ENCODE measurements at places on chromosomes 12 and 14. TPM values are rescaled to one million over a fixed set of nuclear protein-coding genes. Genes with fewer than 3 reads are reported as not detected.

DNA sequence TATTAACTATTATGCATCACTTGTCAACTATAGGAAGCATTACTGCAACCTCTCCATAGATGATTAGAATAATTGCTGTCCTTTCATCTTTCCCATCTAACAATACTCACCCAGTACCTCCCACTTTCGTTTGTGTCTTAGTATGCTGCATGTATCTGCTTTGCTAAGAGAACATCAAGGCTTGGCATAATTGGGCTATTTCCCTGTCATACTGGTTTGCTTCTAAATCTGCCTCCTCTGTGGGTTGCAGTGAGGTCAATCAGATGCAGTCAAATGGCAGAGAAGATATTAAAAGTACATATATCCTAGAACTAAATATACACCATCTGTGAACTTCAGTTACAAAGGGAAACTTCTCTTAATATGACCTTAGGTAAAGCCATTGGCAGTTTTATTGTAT is 710.8 kb downstream of the DIO2 start:
- no peak for DNase-seq

- DNase-seq, result peak; percentile 36
Measured at GRCh38 chr12:124683152-124684124, 116.0 kb upstream of the NCOR2 start.

DNA sequence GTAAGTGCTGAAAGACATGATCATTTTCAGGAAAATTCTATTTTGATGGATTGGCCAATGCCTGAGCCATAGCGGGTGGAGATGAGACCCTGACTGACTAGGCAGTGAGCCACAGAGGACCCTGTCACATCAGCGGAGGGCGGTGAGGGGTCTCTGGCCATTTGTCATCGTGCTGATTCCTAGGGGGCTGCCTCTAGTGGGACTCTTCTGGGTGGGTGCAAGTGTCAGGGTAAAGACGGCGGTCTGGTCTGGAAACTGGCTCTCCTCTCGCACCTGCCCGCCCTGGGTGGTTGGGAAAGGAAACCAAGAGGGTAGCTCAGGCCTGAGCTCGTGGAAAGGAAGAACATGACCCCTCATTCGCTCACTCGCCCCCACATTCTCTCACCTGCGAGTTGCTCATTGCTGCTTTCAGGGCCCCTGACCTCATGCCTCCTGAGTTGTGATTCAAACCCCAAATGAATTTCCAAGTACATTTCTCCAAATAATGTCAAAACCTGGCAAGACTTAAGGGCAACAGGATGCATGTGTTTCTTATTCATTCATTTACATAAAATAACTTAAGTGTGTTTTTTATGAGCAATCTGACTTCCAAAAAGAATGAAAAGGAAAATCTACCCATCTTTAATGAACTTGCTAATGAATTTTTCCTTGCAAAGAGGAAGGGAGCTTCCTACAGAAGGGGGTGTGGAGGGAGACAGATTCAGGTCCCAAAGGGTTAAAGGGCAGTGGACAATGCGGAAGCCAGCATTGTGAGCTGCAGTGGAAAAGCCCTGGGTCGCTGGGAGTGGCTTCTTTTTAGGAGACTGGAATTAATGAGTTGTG is 12.8 kb downstream of the MEG3 start:
- DNase-seq, result no peak

DNA sequence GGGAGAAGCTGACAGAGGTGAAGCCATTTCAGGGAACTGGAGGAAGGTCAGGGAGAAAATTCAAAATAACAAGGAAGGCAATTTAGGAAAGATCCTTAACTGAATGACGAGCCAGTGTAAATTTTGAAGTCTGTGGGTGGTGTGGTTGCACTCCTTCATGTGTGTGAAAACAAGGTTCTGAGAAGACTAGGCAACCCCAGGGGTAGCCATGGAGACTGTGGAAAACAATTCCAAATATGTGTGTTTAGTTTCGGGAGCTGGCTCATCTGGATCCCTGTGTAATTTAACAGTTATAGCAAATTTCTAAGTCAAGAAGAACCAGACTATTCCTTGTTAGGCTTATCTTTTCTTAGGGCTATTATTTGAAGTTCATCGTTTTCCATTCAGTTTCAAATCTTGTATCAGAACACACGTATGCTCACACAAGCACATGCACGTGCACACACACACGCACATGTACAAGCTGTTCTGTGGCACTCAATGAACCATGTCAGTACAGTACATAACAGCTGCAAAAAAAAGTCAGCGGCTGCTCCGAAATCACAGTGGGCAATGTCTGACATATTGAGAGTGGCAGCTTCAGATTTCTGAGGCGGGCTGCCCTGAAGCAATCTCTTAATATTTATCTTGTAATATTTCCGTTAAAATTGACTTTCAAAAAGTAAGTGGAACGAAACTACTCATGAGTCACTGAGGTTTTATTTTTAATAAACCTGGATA is 411.2 kb downstream of the AEBP2 start:
- DNase-seq, result peak; percentile 92

- DNase-seq, result no peak
Measured at GRCh38 chr12:3622021-3622821, 130.7 kb downstream of the CRACR2A start.

DNA sequence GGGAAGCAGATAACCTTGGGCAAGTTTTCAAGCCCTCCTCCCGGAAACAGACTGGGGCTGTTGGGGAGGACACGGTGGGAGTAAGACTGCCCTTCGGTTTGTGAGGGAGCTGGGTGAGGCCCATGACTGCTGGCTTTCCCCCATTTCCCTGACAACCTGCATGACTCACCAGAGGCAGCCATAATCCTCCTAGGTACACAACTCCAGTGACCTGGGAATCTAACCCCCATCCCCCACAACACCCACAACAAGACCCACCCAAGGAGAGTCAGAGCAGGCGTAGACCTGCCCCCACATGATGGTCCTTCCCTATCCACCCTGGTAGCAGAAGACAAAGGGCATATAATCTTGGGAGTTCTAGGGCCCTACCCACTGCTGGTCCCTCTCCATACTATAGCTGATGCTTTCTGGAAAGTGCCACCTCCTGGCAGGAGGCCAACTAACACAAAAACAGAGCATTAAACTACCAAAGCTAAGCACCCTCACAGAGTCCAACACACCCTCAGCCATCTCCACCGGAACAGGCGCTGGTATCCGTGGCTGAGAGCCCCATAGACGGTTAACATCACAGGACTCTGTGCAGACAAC is 14.8 kb downstream of the DDX24 start:
- DNase-seq, result peak; percentile 33

GRCh38 chr12:48288387-48289268 is 62.1 kb downstream of the ZNF641 start:
- no peak for DNase-seq

GRCh38 chr12:51437431-51437830 is 12.8 kb downstream of the SLC4A8 start:
- DNase-seq, result no peak

DNA sequence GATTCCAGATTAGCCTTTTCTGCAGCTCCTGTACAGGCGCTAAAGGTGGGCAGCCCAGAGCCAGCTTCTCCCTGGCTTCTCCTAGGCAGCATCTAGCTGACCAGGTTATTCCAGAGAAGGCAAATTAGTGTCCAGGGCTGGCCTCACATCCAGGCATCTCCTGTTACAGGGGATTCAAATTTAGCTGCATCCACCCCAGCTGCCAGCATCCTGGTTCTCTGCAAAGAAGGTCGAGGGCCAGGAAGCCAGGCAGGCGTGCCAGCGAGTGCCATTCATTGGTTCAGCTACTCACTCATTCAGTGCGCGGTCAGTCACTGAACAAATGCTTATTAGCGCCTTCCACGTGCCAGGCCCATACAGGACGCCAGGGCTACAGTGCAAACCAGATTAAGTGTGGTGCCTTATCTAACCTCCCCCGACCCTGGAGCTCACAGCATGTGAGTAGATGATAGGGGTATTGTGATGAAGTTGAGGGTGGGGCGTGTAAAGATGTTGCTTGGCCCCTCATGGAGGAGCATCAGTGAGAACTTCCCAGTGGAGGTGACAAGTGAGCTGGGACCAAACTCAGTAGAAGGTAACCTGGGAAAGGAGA is 15.7 kb upstream of the FAM222A start:
- DNase-seq, result no peak

DNA sequence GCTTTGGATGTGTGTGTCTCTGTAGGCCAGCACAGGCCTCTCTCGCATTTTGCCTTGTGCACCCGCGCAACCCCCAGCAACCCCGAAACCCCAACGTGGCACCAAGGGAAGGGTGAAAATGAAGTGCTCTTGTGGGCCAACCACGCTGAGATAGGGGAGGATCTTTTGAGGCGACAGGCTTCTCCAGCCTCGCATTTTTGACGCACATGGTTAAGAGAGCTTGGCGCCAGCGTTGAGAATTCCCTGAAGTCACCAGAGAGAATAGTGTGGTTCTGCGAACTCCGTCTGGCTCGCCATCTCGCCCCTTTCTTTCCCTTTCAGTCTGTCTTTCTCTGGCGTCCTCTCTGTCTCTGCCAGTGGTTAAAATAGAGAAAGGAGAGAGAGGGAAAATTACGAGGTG is 1.9 kb upstream of the TBX3 start:
- no peak for DNase-seq

- DNase-seq, result no peak
Measured at GRCh38 chr12:32155041-32155440, 48.4 kb downstream of the BICD1 start.

DNA sequence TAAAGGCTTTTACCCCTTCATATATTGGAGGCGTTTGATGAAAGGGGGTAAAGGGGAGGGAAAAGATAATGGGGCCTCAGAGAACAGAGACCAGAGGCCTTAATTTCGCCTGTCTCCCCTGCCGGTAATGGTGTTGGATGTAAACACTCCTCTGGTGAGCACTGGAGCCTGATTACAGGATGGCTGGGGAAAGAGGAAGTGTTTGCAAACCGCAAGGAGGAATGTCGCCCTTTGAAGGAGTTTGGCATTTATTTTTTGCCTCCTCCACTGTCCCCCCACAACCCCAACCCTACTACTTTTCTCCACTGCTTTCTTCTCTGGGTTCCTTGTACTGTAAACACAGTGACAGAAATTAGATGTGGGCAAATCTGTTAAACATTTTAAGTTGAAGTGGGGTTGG is 211.9 kb upstream of the TBX3 start:
- peak; percentile 80 for DNase-seq

DNA sequence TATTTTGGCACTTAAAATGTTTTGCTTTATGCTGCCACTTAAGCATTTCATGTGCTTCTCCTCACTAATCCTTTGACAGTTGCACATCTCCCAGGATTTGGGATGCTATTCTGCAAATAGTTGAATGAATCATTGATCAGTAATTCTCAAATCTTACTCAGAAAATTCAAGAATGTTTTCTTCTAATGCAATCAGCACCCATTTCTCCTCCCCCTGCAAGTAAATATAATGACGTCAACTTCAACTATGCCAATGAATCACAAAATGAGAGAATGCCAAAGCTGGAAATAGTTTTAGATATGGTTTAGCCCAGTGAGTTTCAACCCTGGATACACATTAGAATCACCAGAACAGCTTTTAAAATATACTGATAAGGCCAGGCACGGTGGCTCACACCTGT is 2.1 kb upstream of the BLOC1S1 start:
- peak; percentile 71 for DNase-seq

- no peak for DNase-seq
Measured at GRCh38 chr12:75913502-75914351, 117.8 kb downstream of the PHLDA1 start.

DNA sequence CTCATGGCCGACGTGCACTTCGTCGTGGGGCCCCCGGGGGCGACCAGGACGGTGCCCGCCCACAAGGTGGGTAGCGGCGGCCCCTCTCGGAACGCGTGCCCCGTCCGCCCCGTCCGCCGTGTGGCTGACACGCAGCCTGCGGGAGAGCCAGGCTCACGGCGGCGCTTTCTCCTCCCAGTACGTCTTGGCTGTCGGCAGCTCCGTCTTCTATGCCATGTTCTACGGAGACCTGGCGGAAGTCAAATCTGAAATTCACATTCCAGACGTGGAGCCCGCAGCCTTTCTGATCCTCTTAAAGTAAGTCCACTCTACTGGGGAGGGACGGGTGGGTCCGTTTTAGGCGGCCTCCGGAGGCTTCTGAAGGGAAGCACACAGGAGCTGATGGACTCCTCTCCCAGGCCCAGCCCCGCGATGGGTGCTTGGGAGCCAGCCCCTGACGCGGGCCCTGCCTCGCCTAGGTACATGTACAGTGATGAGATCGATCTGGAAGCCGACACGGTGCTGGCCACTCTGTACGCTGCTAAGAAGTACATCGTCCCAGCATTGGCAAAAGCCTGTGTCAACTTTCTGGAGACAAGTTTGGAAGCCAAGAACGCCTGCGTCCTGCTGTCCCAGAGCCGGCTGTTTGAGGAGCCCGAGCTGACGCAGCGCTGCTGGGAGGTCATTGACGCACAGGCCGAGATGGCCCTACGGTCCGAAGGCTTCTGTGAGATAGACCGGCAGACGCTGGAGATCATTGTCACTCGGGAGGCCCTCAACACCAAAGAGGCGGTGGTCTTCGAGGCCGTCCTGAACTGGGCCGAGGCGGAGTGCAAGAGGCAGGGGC is 1.1 kb downstream of the BTBD6 start:
- no peak for DNase-seq

DNA sequence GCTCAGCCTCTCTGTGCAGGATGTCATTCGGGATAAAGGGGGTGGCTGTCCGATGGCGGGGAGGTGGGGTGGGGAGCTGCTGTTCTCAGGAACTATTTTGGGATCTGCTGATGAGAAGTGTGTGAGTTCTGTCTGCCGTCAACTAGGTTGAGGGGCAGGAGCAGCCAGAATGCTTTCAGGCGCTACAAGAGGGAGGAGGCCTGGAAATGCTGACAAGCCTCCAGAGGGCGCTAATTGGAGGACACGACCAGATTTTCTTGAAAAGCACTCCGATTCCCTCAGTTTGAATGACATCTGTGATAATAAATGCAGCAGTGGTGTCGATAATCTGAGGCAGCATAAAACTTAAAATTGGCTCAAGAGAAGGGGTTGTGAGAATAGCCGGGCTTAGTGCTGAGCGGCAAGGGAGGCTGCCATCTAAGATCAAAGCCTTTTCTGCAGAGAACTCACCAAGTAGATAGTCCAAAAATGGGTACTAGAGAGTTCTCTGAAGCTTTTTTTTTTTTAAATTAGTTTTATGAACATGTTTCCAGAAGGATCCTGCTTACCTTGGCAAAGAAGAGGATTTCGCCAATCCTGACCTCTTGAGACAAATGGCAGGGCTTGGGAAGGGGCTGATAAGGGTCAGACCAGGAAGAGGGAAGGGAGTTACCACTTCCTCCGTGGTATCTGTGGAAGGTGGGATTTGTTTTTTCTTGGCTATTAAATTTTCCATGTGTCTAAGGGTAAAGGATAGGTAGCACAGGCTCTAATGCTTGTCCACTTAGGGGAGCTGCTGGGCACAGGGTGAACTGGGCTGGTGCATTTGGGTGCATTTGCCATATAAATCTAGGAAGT is 94.4 kb downstream of the CRACR2A start:
- DNase-seq, result peak; percentile 5

The KLRB1 gene
- not detected for total RNA-seq

The TMEM52B gene
- 0.37 TPM for total RNA-seq

The LRP1-AS gene
- total RNA-seq, result not detected

The C12orf54 gene
- not detected for total RNA-seq

The ZBTB25 gene
- total RNA-seq, result 6.3 TPM
